Stimulated activated naive CD8-positive, alpha-beta T cell treated with anti-CD3 and anti-CD28 coated beads, Interleukin-15, Interleukin-2, amounts not matched to agents 100 U/mL and 50 U/mL, for 24 hours (primary cell): ENCODE measurements at places on chromosomes 5 and 9.

- DNase-seq, result no peak
Observed at GRCh38 chr5:79074641-79075040, 5.1 kb downstream of the BHMT2 start.

GRCh38 chr5:131393498-131393968, 129.7 kb downstream of the CDC42SE2 start:
- DNase-seq, result no peak

GRCh38 chr9:2241461-2241835, 226.3 kb downstream of the SMARCA2 start:
- no peak for DNase-seq

GRCh38 chr9:137797206-137798120, 80.1 kb upstream of the CACNA1B start:
- DNase-seq, result no peak
